ENCODE measurements at places on chromosomes 12 and 14.

DNA sequence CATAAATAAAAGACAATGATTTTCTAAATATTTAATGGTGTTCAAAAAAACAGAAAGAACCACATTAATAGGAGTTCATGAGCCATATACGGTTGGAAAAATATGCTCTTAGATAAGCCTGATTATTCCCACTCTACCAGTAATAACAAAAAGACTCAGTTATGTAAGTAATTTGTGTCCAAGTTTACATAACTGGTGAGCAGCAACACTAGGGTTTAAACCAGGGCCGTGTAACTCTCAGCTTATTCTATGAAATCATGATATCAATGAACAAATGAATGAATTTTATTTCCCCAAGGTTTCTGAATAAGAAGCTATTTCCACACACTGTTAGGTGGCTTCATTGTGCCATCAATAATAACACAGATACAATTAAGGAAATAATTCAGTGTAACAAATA, 98.3 kb downstream of the GARIN6 start:
- DNase-seq, result no peak

DNA sequence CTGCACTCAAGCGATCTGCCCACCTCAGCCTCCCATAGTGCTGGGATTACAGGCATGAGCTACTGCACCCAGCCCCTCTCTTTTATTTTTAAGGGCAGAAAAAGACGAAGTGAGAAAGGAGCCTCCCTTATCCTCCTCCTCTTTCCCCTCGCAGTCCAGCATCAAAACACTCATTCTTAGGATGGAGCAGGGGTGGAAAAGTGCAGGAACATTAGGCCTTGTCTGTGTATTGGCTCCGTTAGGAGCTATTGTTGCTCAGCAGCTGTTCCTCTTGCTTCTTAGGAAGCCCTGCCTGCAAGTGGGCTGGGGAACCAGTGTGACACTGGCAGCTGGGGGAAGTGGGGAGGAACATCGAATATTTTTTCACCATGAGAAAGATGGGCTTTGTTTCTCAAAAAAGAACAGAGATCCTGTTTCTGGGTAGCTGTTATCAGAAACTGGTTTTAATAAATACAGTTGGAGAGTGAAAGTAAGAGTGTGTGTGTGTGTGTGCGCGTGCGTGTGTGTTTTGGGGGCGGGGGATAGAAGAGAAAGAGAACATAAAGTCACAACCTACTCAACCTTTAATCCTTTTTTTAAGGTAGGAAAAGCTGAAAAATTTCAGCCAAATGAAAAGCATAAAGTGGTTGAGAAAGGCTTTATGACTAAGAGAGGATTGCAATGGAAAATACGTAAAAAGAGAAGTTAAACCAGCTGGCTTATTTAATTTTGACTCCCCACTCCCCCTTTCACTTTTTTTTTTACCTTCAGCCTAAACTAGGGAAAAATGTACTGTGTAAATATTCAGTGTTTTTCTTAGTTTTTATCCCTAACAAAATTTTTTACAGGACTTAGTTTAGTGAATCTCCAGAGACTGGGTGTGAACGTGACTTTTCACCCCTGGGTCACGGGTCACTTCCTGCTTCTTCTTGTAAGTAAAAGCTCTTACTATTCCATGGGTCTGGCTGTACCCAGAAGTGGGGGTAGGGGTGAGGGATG, 197.2 kb upstream of the PLEKHG7 start:
- DNase-seq, result peak; percentile 65

- no peak for DNase-seq
These were observed 322.9 kb downstream of the BCL11B start for GRCh38 chr14:98949051-98949450.

DNA sequence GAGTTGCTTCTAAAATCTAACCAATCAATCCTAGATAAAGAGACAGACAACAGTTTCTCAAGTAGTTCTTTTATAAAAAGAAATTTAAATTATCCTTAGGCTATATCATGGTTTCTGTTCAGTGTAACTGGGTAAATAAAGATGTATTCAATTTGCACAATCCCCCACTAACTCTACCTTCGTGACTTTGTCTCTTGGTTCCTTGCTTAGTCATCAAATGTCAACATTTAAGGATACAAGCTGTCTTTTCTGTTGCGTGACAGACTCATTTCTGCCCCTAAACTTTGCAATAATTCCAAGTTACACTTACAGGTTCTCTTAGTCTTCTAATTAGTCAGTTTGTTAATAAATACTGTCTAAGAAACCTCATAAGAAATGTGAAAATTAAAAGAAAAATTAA, 50.6 kb downstream of the SCAF11 start:
- no peak for DNase-seq

GRCh38 chr12:111389635-111390034, 16.1 kb upstream of the SH2B3 start:
- DNase-seq, result no peak

GRCh38 chr14:105205673-105206208, 24.6 kb upstream of the NUDT14 start:
- DNase-seq, result no peak

DNA sequence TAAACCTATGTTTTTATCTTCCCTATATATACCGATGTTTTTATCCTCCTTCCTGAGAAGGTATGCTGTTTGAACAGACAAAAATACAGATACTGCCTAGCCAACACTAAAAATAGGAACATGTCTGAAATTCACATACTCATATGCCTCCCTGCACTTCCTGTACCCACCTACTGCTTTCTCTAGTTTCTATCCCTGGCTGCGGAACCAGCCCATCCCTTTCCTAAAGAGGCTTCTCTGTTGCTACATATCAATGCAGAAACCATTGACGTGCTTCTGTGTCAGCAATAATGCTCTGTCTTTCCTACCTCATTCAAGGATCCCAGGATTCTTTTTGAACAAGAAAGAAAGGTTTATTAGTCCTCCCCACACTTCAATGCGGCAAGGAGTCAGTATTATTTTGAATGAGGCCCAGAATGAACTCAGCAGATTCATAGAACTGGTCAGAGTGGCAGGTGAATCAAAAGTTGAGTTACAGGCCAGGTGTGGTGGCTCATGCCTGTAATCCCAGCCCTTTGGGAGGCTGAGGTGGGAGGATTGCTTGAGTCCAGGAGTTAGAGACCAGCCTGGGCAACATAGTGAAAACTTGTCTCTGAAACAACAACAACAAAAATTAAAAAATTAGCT, 67.8 kb upstream of the NAP1L1 start:
- DNase-seq, result peak; percentile 13

DNA sequence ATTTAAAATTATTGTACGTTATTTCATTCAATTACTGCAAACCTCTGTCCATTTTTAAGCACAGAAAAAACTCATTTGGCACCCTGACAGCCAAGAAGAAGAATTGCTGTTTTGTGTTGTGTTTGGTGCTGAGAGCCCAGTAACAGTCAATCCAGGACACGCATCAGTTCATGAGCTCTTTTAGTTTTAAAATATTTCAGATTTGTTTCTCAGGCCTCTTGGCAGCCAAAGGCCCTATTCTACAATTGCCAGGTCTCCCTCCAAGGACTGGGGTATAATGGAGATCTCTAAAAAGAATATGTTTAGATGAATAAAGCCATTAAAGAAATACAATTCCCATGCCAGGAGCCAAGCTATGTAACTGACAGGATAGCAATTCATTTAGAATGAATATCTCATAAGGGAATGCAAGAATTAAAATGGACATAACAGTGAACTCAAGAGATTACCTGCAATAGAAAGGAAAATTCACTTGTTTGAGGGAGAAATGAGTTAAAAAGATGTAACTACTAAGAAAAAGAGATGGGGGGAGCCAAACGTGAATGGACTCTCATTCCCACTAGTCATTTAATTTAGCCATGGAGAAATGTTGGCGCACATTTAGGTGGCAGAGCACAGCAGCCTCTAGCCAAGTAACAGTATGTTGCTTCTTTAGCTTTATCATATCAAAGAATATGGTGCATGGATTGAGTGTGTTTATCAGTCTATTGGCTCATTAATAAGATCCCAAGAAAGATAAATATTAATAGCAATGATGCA, 140.6 kb upstream of the PELI2 start:
- DNase-seq, result no peak

DNA sequence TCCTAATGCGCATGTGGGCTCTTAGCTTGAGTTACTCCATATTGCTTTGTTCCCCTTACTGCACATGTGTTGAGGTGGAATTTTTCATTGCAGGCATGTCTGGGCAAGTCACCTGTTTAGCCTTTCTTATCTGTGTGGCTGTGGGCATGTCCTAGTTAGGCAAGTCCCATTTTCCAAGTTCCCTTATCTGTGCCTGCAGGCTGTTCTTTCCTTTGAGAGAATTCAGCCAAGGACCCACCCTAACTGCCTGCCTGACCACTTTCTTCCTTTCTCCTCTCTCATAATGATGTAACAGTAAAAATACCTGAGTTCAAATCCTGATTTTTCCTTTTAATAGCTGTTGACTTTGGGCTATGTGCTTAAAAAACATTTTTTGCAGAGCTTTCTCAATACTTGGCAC, 870.6 kb downstream of the NRXN3 start:
- no peak for DNase-seq

GRCh38 chr12:115088328-115088994, 404.5 kb upstream of the TBX3 start:
- no peak for DNase-seq

DNA sequence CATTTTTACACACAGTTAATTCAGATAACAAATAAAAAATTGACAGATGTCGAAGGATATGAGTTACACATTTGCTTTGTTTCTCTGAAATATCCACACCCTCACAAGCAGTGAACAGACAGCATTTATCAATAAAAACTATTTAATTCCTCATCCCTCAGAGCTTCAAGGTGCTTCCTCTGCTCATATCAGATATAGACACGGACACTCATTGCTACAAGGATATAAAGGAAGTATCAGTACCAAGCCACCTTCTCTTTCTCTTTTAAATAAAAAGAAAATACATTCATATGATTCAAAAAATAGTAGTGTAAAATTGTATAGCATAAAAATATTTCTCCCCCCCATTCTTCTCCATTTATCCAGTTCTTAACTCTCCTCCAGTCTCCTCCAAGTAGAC, 21.9 kb upstream of the MAGOHB start:
- no peak for DNase-seq

GRCh38 chr12:102753802-102754201, 163.2 kb downstream of the PAH start:
- no peak for DNase-seq

DNA sequence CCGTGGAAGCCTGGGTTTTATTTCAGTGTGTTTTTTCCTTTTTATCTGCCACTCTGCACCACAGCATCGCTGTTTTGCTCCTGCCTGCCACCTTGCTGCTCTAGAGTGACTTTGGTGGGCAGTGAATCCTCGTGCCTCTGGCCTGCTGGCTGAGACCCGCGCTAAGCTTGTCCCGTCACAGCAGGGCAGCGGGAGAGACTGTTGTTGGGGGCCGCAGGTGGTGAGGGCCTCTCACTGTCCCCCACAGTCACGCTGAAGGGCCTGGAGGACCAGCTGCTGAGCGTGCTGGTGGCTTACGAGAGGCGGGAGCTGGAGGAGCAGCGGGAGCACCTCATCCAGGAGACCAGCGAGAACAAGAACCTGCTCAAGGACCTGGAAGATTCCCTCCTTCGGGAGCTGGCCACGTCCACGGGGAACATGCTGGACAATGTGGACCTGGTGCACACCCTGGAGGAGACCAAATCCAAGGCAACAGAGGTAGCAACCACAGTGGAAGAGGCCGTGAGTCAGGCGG, 55.2 kb downstream of the CCDC92 start:
- DNase-seq, result no peak

DNA sequence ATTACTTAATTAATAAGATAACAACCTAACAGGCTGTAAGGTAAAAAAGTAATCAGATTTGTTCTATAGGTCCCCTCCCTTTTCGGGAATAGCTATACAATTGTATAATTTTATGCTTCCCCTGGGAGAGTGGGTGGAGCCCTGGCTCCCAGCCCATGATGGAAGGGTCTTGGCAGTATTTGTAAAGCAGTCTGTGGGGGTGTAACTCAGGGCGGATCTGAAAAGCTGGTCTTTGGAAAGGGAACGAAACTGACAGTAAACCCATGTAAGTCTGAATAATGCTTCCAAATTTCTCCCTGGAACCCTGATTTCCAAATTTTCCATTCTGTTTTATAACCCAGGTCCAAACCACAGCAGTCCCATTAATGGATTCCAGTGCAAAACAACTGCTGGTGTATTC, 110.4 kb downstream of the DAD1 start:
- DNase-seq, result no peak

DNA sequence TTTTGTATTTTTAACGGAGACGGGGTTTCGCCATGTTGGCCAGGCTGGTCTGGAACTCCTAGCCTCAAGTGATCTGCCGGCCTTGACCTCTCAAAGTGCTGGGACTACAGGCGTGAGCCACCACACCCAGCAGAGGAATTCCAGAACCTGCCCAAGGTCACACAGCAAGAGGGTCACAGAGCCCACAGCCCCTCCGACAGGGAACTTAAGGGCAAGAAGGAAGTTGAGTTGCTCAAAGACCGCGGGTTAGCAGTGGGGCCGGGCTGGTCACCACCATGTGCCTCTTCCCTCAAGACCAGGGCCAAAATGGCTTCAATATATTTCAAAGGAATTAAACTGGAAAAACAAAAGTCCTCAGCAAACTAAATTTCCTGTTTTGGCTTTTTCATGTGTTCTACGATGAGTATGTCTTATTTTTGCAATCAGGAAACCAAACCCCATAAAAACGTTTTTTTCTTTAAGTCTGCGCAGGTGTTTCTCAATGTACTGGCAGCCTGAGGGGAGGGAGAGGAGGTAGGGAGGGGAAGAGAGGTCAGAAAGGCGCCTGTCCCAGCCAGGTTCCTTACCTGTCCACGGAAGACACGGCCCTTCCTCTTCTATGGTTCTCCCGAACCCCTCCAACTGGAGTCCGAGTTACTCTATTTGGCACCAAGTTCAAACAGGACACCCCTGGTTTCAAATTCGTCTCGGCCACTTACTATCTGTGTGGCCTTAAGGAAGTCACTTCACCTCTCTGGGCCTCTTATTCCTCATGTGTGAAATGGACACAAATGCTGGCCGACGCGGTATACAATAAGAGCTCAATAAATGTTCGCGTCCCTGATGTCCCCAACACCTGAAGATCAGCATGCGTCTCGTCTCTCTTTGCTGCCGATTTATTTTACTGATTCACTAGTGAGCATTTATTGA, 778 bp downstream of the SLC8B1 start:
- DNase-seq, result peak; percentile 11

- no peak for DNase-seq
These were observed 142.2 kb upstream of the CNOT2 start for GRCh38 chr12:70101064-70101463.

DNA sequence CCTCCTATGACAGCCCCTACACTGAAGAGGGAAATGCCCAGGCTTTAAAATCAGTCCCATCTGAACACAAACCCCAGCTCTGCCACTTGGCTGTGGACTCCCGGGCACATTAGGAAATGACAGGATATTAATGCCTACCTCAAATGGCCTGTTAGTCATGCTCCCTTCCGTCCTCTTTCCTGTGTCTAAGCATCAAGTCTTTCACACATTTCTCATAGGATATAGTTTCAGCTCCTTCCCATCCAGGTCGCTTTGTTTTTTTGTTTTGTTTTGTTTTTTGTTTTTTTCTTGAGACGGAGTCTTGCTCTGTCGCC, 16.1 kb downstream of the PLEK2 start:
- no peak for DNase-seq

GRCh38 chr14:101761032-101761880, at the start of gene PPP2R5C:
PPP2R5C (plus strand) TSS chr14:101761709; CDS start chr14:101761894, 185 bp downstream.
- DNase-seq, result peak; percentile 88
